ENCODE measurements at places on chromosomes 5 and 9.

DNA sequence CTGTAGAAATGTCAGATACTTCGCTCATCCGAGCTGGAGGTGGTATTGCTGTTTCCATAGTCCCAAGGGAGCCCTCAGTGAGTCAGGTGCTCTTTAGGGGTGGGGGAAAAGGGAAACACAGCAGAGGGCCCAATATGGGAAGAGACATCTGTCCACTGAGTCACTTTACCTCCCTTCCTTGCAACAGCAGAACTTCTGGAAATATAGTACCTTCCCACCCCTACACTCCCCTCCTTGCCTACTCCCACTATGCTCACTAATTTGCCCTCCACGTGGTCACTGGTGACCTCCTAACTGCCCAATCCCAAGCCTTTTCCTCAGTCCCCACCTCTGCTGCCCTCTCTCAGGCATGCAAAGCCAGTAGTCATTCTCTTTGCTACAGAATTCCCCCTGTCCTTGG lies 1.9 kb downstream of the HK3 start:
- DNase-seq, result no peak

DNA sequence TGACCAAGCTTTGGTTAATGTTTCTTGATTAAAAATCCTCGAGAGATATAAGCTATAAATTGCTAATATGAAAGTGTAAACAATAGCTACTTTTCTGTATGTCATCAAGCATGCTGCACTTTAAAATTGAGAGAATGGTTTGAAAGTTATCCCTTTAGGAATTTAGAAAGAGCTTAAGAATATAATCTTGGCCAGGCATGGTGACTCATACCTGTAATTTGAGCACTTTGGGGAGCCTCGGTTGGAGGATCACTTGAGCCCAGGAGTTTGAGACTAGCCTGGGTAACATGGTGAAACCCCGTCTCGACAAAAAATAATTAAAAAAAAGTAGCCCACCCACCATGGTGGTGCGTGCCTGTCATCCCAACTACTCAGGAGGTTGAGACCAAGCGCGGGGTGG lies 12.2 kb upstream of the MROH2B start:
- no peak for DNase-seq

GRCh38 chr9:93890436-93890935 lies 64.7 kb downstream of the BARX1 start:
- peak; percentile 11 for DNase-seq

GRCh38 chr5:166354332-166354731 lies 1937.1 kb upstream of the WWC1 start:
- DNase-seq, result no peak

DNA sequence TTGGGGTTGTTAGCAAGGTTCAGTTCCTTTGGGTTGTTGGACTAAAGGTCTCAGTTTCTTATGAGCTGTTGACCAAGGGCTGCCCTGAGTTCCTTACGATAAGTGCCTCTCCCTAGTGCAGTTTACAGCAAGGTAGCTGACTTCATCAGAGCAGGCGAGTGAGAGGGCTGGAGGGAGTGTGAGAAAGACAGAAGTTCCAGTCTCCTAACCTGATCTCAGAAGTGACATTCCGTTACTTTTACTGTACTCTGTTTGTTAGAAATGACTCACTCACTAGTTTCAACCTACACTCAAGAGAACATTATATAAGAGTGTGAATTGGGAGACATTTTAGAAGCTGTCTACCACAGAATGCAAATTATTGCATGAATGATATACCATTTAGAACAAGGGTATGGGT lies 21.2 kb upstream of the IL31RA start:
- DNase-seq, result no peak

DNA sequence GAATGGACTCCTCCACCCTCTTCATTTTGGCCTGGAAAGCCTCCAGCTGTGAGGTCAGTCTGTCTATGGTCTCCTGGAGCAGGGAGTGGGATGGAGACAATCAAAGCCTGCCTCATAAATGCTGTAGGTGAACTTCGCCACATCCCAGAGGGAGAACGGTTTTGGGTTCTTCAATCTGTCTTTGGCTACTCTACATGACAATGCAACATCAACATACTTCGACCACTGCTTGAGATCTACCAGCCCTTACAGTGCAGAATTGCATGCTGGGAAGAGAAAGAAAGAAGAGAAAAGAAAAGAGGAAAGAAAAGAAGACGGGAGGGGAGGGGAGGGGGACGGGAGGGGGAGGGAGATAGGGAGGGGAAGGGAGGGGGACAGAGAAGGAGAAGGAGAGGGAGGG lies 28.5 kb upstream of the ANXA6 start:
- DNase-seq, result no peak

- no peak for DNase-seq
Observed at GRCh38 chr9:81898851-81899250, 29.4 kb upstream of the SPATA31D4 start.

GRCh38 chr5:168793841-168794837 lies 215.0 kb upstream of the PANK3 start:
- DNase-seq, result no peak

GRCh38 chr5:21919414-21920022 lies 933.6 kb downstream of the CDH12 start:
- DNase-seq, result no peak

GRCh38 chr9:128163523-128164306 lies 3.6 kb downstream of the BBLN start:
- no peak for DNase-seq

GRCh38 chr9:124551472-124552272 lies 44.5 kb upstream of the NR5A1 start:
- peak; percentile 24 for DNase-seq

- no peak for DNase-seq
Observed at GRCh38 chr5:1390861-1391600, 46.1 kb upstream of the CLPTM1L start.

DNA sequence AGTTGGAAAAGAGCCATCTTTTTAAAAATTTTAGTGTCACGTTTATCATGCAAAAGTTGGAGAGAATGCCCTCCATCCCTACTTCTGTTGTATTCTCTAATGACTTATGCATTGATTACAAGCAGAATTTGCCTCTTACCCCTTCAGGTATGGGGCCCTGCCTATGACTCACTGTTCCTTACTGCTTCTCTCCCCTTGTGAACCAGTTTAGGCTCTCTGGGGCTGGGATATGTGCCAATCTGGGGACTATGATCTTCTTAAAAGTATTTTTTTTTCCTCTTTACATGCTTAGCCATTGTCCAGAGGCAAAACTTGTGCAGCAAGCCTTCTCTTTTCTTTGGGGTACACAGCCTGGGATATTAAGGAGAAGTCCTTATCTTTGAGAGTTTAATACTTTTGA lies 37.4 kb downstream of the CAMK4 start:
- DNase-seq, result no peak

- no peak for DNase-seq
Observed at GRCh38 chr5:448061-448765, 5.2 kb downstream of the EXOC3 start.

DNA sequence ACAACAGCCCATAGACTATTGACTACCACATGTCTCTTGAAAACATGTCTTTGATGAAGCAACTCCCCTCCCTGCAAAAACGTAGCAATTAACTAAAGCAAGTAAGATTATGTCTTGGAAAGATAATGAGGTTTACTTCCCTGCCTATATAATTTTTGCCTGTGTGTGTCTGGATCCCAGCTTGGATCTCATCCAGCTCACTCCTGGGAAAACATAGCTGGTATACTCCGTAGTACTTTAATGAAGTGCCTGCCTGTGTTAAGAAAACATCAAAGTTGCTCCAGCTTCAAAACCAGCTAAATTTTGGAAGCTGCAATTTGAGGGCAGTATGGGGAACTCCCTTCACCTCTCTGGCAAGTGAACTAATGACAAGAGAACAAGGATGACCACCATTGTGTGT lies 182.6 kb upstream of the C9orf72 start:
- no peak for DNase-seq

GRCh38 chr9:89603767-89604665 lies 796 bp upstream of the GADD45G start:
- peak; percentile 67 for DNase-seq

GRCh38 chr5:1887588-1888360 lies 5.0 kb upstream of the IRX4 start:
- no peak for DNase-seq

DNA sequence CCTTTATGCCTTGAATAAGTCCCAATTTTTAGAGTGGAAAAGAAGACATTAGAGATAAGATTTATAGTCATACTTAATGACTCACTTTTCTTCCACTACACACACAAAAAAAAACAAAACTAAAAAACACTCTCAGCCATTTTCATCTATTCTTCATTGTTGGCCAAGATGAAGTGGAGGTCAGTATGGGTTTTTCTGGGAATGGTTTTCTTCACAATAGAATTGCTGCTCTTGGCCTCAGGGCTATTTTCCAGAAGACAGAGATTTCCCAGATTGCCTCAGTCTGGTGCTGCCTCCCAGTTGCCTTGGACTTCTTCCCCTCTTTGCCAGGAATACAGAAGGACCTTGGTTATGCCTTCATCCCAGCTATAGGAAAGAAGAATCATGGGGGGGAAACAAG lies 463.7 kb downstream of the TMEM232 start:
- no peak for DNase-seq

GRCh38 chr5:96254980-96255691 lies 177.9 kb downstream of the PCSK1 start:
- no peak for DNase-seq

- no peak for DNase-seq
Observed at GRCh38 chr5:68315679-68316271, 100.2 kb downstream of the PIK3R1 start.

DNA sequence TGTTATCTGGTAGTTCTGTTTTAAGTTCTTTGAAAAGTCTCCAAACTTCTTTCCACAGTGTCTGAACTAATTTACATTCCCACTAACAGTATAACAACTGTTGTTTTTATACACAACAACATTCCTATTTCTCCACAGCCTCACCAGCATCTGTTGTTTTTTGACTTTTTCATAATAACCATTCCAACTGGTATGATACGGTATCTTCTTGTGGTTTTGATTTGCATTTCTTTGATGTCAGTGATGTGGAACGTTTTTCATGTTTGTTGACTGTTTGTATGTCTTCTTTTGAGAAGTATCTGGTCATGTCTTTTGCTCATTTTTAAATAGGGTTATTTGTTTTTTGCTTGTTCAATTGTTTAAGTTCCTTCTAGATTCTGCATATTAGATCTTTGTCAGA lies 12.6 kb upstream of the GRAMD2B start:
- no peak for DNase-seq

DNA sequence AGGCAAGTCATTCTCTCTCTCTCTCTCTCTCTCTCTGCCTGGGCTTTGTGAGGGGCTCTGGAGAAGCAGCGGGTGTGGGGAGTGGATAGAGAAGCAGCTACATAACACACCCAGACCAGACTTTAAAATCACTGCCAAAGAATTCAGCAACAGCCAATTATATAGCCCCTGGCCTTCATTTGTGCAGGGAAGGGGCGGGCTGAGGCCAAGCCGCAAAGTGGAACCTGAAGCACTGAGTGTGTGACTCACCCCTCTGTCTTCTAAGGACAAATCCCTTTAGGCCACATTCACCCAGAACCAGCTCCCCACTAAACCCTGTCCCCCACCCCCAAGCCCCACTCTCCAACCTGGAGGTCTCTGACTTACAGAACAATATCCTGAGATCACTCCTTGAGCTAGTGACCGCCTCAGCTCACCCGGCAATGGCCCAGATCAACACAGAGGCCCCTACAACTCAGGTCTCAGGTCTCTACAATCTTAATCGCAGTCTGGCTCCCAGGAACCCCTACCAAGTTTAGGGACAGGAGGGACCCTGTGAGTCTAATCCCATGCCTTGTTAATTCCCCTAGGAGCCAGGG lies 6.0 kb downstream of the B4GALT1 start:
- no peak for DNase-seq

- DNase-seq, result no peak
Observed at GRCh38 chr9:99576002-99576401, 245.7 kb upstream of the NR4A3 start.
